ENCODE measurements at places on chromosomes 1 and 21. TPM values are rescaled to one million over a fixed set of nuclear protein-coding genes. Genes with fewer than 3 reads are reported as not detected.

The AK4 gene
- total RNA-seq: 2.0 TPM

- DNase-seq: no peak
Measured at GRCh38 chr1:107196973-107197562, 56.2 kb downstream of the NTNG1 start.

- DNase-seq: no peak
Measured at GRCh38 chr1:100523038-100523652, 14.8 kb upstream of the GPR88 start.

DNA sequence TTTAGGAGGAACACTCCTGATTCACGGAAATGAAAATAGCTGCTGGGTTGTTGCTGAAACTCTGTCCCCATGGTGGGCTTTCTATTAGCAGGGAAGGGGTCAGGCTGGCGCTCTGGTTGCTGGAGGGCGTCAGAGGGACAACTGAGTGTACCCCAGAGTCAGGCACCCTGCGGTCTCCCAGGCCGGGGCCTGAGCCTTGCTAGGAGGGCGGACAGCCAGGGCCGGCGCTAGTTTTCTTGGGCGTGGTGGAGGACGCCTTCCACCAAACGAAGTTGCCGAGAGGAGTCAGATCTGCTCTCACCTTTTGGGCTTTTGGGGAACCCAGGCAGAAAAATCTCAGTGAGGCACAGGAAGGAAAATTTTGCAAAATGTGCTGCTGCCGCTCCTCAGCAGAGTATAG, 54.8 kb downstream of the NGF start:
- no peak for DNase-seq

DNA sequence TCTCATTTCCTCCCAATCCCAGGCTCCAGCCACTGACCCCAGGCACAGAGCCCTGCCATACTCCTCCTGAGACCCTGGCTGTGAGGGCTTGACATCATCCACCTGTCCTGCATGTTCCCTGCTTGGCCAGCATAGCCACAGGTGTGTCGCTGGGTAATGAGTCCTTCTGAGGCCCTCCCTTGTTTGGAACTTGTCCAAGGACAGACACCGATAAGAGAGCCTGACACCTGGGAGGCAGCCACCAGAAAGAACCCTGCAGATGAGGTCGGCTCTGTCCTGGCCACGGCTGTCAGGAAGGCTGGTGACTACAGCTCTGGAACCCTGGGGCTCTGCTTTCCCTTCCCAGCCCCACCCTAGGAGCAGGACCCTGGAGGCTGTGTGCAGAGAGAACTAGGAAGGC, 34.6 kb downstream of the TMEM63A start:
- DNase-seq: peak; percentile 51

- no peak for DNase-seq
Measured at GRCh38 chr1:201346337-201346939, 31.0 kb downstream of the TNNT2 start.
